ENCODE measurements at places on chromosomes 11 and 22.

- DNase-seq: no peak
Measured at GRCh38 chr11:60878245-60879101, 11.1 kb downstream of the ZP1 start.

- no peak for DNase-seq
Measured at GRCh38 chr11:29351301-29351873, 665.4 kb downstream of the KCNA4 start.

DNA sequence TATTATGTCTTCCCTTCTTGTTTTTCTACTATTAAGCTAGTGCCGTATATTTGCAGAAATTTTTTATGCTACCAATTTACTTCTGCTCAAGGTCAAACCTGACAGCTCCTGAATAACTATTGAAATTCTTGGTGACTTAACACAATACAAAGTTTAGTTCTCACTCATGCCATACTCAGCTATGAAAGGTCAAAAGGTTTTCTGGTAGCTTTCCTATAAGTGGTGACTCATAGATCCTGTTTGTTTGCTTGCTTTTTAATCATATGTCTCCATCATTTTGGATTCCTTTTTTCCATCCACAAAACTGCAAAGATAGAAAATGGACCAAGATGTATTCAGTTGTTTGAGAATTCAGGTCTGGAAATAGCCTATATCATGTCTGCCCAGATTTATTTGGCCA is 855.8 kb upstream of the LRRC4C start:
- no peak for DNase-seq

- no peak for DNase-seq
Measured at GRCh38 chr11:65654375-65655349, 8.1 kb downstream of the RELA start.

DNA sequence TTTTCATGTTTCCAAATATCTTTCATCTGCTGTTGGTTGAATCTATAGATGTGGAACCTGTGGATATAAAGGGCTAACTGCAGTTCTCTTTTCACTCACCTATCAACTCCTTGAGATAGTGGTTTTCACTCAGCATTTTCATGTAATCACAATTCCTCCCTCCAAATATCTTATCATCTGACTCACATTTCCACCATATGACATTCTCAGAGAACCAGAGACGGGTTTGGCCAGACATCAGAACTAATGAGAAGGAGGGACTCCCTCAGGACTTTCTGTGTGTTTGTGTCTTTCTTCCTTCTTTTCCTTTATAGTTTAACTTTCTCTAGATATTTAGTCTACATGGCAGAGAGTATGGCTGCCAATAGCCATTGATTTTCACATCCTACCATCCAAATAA is 134.8 kb upstream of the DDI1 start:
- no peak for DNase-seq

- no peak for DNase-seq
Measured at GRCh38 chr22:19216579-19216978, 38.0 kb upstream of the SLC25A1 start.

- DNase-seq: no peak
Measured at GRCh38 chr22:22080270-22080669, 97.7 kb upstream of the TOP3B start.

DNA sequence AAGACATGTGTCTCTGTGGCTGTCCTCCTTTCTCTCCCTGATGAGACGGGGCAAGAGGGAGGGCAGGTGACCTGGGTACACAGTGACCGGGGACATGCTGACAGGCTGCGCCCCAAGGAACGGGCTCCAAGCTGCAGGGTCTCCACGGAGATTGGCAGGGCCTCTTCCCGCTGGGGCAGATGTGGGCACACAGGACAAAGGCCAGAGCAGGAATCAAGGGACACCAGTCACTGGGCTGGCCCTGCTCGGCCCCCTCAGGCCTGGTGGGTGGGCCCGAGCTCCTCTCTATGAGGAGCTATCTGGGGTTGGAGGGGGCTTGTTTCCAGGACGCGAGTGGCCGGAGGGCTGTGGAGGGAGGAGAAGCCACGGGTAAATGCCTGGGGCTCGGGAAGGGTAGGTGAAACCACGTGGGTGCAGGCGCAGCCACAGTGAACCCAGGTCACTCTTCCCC is 11.2 kb downstream of the PNPLA5 start:
- no peak for DNase-seq

GRCh38 chr11:33944693-33945424 is 53.0 kb upstream of the LMO2 start:
- no peak for DNase-seq

GRCh38 chr11:67648140-67648795 is 2.3 kb downstream of the ACY3 start:
- DNase-seq: peak; percentile 19

- DNase-seq: no peak
Measured at GRCh38 chr11:66360406-66361073, 11.0 kb downstream of the SLC29A2 start.
